Activated CD4-positive, alpha-beta T cell treated with anti-CD3 and anti-CD28 coated beads, Interleukin-2, amount 50 U/mL, for 4 hours (primary cell): ENCODE measurements at places on chromosomes 6 and 20.

- no peak for DNase-seq
These were observed 620.1 kb downstream of the HTR1B start for GRCh38 chr6:76843054-76843822.

DNA sequence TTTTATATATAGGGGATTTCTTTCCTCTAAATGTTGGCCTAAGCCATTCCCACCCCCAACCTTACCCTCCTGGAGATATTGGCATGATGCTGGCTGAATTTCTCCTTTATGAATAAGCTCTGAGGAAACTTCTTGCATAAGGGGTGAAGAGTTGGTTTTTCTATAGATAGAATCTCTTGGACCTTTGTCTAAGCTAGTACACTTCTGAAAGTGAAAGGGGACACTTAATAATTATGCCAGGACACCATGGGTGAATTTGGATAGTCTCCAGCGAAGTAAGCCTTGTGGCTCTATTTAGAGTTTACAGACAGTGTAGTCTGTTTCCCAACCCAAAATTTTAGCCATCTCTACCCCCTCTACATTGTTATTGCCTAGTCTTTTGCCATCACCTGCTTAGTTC lies 27.1 kb upstream of the FABP7 start:
- no peak for DNase-seq

- no peak for DNase-seq
These were observed 101.6 kb downstream of the TMEM200A start for GRCh38 chr6:130467146-130468050.

GRCh38 chr20:61169874-61170273 lies 82.2 kb upstream of the CDH4 start:
- DNase-seq, result no peak

GRCh38 chr6:11964729-11965335 lies 47.3 kb upstream of the HIVEP1 start:
- no peak for DNase-seq

- DNase-seq, result no peak
These were observed 142.9 kb downstream of the ADGRB3 start for GRCh38 chr6:68777956-68778355.

DNA sequence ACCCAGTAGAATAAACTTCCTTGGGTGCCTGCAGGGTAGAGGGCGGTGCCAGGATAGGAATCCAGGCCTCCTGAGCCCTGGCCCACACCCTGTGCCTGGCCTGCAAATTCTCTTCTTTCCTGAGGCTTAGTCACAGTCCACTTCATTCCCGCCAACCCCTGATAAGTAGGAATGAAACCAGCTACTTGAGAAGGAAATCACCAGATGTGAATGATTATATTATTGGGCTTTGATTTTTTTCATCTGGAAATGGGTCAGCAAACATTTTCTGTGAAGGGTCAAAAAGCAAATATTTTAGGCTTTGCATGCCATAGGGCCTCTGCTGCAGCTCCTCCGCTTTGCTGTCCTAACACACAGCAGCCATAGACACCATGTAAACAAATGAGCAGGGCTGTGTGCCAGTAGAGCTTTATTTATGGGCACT lies 50.2 kb downstream of the STK35 start:
- DNase-seq, result no peak

DNA sequence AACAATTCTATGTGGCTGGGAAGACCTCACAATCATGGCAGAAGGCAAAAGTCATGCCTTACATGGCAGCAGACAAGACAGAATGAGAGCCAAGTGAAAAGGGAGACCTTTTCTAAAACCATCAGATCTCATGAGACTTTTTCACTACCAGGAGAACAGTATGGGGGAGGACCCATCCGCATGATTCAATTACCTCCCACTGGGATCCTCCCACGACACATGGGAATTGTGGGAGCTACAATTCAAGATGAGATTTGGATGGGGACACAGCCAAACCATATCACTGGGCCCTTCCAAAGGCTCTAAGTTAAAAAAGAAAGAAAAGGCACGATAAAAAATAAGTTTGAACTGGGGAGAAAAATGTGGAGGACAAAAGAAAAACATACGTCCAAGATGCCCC lies 406.9 kb upstream of the CDH4 start:
- no peak for DNase-seq

DNA sequence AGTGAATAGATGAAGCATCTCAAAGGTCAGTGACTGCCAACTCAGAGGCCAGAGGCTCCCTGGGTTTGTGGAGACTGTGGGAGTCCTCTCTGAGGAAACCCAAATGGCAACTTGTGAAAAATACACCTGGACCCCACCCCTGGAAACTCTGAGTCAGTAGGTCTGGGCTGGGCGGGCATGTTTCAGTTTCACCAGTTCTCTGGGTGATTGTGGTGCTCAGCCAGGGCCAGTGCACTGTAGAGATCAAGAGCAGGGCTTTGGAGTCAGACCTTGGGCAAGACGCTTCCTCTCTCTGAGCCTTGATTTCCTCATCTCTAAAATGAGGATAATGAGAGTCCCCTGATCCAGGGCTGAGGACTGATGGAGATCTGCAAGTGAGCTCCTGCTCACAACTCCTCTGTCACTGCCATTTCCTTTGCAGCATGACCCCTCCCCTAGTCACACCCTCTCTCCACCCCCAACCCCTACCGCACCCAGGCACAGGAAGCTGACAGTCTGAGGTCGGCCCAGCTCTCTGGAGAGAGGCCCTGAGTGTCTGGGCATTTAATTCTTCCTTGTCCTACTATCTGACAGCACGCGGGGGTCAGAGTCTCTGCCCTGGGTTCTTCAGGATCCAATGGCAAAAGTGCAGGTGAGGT lies 5.1 kb downstream of the DEF6 start:
- DNase-seq, result peak; percentile 88

- DNase-seq, result no peak
These were observed 152.8 kb upstream of the RIPOR2 start for GRCh38 chr6:25088513-25088912.

DNA sequence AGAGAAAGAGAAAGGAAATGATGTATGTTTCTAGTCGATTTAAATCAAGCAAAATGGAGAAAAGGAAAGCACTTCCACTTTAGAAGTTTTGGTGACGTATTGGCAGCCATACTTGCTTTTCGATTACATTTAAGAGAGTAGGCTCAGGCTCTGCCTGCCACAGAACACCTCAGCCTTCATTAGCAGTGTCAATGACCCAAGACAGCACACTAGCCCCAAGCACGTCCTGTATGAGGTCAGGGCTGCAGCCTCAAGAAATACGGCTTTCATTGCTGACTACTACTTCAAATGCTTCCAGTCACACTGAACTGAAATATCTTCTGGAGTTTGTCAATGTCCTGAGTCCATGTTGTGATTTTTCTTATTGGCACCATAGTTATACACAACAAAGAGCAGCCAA lies 285.3 kb downstream of the EYA4 start:
- no peak for DNase-seq

GRCh38 chr6:130412556-130413290 lies 46.9 kb downstream of the TMEM200A start:
- no peak for DNase-seq

DNA sequence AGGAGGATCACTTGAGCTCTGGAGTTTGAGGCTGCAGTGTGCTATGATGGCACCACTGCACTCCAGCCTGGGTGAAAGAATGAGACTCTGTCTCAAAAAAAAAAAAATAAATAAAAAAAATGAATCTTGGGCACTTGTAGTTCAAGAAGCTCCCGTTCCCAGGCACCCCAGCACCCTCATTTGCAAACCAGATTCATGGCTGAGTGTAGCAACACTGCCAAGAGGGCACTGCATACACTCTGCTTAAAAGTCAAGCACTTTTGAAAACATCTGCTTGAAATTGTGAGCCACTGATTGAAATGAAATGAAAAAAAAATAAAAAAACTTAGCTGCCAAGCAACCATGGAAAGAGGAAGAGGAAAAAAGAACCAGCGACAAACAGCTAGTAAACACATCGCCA lies 124.7 kb upstream of the SASH1 start:
- DNase-seq, result no peak

DNA sequence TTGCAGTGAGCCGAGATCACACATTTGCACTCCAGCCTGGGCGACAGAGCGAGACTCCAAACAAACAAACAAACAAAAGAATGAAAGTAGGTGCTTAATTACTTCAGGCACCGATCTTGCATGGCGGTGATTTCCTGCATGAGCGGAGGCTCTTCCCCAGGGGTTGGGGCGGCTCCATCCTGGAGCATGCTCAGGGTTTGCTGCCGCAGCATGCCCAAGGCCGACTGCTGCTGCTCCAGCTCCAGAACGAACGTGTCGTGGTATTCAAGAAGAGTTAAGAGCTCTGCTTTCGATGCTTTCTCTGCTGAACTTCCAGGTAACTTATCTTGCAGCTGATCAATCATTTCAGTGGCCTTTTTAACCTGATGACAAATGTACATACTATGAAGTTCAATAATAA lies 313.8 kb downstream of the SYNE1 start:
- no peak for DNase-seq

DNA sequence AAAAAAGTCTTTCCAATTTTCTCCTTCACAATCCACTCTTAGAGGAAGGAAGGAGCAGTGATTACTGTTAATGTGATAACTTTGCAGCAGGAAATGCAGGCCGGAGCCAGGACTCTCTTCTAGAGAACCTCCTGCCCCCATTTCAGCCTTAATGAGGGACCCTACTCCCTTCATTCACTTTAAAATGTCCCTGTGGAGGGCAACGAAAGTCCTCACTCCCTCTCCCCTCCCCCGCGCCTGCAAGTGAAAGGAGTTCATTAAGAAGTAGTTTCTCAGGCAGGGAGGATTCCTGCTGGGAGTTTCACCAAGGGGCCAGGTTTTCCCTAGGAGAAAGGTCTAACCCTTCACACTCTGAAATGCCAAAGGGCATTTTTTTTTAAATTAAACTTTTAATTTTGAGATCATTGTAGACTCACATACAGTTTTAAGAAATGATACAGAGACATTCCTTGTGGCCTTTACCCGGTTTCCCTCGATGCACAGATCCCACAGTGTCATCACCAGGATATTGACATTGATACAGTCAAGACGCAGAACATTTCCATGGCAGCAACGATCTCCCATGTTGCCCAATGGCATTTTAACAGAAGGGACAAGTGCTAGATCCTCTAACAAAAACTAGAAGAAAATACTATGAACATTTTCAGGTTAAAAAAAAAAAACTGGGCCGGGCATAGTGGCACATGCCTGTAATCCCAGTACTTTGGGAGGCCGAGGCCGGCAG lies 6.8 kb upstream of the COMMD7 start:
- DNase-seq, result no peak

DNA sequence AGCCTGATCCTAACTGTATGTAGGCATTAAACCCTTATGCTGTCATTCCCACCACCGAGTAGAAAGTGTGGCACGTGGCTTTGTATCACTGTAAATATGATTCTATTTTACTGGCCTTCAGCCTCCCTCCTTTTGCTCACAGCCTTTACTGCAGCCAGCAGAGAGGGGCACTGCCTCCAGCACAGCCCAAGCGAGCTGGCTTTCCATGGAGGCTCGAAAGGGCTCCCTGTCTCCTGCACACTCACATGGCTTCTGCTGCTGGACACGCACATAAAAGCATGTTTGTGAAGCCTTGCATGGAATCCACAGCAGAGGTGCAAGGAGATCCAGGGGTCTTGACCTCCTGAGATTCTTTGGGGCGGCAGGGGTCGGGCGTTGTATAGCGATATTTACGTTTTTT lies 51.3 kb downstream of the RNASET2 start:
- no peak for DNase-seq

- no peak for DNase-seq
These were observed 140.3 kb downstream of the BCAS1 start for GRCh38 chr20:53929974-53930650.

GRCh38 chr20:44001667-44002596 lies 87.3 kb downstream of the TOX2 start:
- DNase-seq, result no peak
